ENCODE measurements at places on chromosomes 7 and 10.

- peak; percentile 54 for DNase-seq
These were observed 34.0 kb upstream of the CYTH3 start for GRCh38 chr7:6306471-6306870.

GRCh38 chr7:159210581-159211235, 66.0 kb upstream of the VIPR2 start:
- no peak for DNase-seq

- no peak for DNase-seq
These were observed 414.0 kb upstream of the MKI67 start for GRCh38 chr10:128540128-128540762.

- DNase-seq = no peak
These were observed 3.2 kb downstream of the CYP26A1 start for GRCh38 chr10:93076871-93077270.

- no peak for DNase-seq
These were observed 1213.1 kb downstream of the DNAJB9 start for GRCh38 chr7:109782806-109783205.

DNA sequence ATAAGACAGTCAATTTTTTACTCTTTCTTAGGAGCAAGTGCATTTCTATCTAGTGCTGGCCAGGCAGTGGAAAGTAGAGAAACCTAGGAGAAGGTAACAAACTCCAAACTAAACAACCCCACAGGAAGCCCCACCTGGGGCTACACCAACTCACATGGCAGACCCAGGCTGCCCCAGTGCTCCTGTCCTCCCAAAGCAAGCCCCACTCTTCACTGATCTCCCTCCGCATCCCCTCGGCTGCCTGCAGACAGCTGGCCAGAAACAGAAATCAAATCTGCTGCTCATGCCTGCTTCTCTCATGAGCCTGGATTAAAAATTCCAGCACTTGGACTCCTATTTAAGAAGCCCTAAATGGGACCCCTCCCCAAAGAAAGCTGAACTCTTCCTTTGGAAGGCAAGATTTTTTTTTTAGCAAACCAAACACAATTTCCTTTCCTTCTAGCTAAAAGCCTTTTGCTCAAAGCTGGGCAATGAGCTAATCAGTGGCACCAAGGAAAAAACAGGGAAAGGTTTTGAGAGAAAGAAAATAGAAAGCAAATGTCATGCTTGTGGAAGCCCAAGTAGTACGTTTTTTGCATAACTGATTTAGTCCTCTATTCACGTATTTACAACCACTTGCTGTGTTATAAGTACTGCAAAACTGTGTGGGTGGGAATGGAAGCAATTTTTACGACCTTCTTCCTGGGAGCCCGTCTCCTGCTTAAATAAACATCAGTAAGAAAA, 10.8 kb downstream of the PDE1C start:
- peak; percentile 72 for DNase-seq

- DNase-seq = no peak
These were observed 196.6 kb downstream of the DIP2C start for GRCh38 chr10:492836-493235.

GRCh38 chr7:122764020-122764419, 61.3 kb upstream of the RNF148 start:
- no peak for DNase-seq

GRCh38 chr7:132609222-132609621, 33.0 kb upstream of the PLXNA4 start:
- DNase-seq = peak; percentile 67

DNA sequence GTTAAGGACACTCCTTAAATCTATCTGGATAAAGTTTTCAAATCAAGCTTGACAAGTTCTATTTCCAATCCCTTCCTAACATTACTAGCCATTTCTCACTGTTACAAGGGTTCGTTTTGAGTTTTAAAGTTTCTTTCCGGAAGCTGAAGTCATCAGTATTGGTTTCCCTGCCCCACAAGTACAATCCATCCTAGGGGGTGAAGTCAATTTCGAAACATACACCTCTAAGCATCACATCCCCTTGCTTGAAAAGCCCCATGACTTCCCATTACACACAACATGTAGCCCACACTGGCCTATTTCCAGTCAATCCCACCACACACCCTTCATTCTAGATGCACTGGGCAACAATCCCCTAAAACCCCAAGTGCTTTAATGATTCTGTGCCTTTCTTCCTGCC, 13.0 kb downstream of the DPY19L1 start:
- DNase-seq = no peak

- peak; percentile 58 for DNase-seq
These were observed 41.8 kb downstream of the BLNK start for GRCh38 chr10:96229568-96230030.

DNA sequence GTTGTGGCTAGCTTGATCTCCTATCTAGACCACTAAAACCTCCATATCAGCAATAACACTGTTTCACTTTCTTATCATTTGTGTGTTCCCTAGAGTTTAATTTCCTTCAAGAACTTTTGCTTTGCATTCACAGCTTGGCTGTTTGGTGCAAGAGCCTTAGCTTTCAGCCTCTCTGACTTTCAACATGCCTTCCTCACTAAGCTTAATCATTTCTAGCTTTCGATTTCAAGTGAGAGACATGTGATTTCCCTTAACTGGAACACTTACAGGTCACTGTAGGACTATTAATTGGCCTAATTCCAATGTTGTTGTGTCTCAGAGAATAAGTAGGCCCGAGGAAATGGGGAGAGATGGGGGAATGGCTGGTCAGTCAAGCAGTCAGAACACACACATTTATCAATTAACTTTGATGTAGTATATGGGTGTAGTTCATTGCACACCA, 10.6 kb upstream of the BPGM start:
- DNase-seq = no peak

GRCh38 chr10:124180044-124180745, 86.8 kb upstream of the CHST15 start:
- DNase-seq = no peak

- no peak for DNase-seq
These were observed 117.3 kb downstream of the FAM53B start for GRCh38 chr10:124626759-124627380.

DNA sequence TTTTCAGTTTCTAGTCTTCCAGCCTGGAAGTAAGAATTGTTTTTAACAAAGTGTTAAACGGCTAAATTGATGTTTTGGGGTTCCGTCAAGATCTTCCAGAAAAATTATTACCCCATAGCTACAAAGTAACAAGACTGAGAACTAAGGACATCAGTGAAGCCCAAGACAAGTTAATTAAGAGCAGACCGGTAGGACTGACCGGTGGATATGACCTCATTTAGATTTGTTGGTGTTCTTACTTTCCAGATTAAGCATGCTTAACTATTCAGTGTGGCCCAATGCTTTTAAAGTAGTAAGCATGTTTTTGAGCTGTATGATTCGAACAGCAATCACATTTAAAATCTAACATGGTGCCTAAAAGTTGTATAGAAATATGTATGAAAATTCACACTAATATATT, 73.1 kb upstream of the RPA3 start:
- DNase-seq = no peak

DNA sequence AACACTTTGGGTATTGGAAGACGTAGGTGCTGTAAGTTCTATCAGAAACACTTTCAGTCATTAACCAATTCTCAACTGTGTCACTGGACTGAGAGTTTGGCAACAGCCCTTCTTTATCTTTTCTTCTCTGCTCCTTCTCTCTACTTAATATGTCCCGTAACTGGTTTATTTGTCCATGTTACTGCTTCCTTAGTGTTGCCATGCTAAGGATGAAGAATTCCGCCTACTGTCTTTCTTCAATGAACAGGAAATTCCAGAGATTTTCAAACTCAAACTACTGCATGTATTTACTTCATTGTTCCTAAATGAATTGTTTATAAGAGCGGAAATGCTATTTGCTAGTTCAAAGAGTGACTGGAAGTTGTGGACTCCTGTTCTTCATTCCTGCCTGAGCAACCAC, 143.7 kb downstream of the TAX1BP1 start:
- peak; percentile 39 for DNase-seq

DNA sequence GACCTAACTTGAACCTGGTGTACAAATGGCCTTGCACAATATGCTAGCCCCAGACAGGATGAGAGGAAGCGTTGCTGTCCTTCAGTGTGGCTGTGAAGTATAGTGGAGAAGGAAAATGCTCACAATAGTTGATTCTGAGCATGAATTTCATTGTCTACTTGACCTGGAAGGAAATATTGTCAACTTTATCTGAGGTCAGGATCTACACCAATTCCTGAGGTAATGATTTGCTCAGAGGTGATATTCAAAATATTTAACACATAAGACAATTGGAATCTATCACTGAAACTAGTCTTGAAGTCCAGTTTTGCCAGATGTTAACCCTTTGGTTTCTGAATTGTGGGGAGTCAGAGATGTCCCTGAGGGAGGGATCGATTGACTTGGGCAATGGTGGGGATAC, 20.9 kb upstream of the ICA1 start:
- no peak for DNase-seq

GRCh38 chr7:115775981-115776380, 254.6 kb downstream of the TFEC start:
- no peak for DNase-seq

DNA sequence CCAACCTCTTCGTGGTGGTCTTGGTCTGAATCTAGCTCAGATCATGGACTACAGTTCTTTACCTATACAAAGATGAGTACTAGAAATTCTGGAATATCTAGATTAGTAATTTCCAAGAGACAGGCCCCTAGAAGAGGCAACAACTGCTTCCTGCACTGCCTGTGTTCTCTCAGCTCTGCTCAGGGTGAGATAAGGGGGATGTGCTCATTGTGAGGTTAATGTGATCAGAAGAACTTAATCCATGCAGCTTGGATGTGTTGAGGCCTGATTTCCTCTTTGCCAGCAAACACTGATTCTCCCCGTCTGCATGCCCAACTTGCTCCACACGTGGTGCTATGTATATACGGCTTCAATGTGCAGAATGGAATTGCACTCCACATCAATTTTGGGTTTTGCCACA, 268.0 kb downstream of the PHTF2 start:
- DNase-seq = no peak

DNA sequence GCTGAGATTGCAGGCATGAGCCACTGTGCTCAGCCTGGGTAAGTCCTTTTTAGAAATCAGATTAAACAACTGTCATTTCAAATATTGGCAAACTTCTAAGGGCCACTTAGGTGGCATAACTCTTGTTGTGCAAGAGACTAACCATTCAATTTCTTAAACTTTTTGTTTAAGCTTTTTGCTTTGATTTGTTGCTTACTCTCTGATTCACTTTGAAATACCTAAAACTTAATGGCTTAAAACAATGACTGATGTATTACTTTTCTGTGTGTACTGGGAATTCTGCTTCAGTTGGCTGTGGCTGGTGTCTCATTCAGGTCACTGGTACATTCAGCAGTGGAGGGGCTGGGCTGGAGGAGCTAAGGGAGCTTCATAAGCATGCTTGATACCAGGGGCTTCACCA, 28.9 kb downstream of the ZNF25 start:
- no peak for DNase-seq

DNA sequence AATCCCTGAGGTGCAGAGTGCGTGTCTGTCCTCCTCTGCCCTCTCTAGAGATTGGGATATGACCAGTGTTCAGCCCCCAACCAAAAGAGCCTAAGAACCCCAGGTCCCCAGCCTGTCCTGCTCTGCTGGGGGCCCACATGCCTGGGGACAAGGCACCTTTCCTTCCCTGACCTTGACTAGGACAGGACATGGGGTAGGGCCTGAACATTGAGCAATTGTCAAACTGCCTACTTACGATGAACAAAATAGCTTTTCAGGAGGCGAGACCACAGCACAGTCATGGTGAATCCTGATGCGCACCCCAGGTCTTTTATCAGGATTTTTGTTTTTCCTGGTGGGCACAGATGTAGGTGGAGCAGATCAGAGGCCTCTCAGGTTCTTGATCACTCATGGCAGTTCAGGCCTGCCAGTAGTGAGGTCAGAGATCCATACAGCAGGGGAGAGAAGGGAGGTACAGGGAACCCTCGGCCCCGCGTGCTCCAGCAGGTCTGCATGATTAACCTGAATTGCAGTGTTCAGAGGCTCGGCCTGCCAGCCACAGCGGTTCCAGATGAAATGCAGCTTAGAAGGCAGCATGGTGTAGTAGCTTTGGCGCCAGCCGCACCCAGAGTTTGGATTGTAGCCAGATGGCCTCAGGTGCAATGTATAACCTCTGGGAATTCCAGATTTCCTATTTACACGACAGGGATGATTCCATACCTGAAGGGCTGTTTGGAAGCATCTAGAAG, 191.3 kb downstream of the CUX1 start:
- DNase-seq = no peak

- DNase-seq = no peak
These were observed 2.9 kb downstream of the NFKB2 start for GRCh38 chr10:102398172-102399020.

GRCh38 chr7:36986948-36987724, 262.8 kb upstream of the AOAH start:
- DNase-seq = peak; percentile 46

DNA sequence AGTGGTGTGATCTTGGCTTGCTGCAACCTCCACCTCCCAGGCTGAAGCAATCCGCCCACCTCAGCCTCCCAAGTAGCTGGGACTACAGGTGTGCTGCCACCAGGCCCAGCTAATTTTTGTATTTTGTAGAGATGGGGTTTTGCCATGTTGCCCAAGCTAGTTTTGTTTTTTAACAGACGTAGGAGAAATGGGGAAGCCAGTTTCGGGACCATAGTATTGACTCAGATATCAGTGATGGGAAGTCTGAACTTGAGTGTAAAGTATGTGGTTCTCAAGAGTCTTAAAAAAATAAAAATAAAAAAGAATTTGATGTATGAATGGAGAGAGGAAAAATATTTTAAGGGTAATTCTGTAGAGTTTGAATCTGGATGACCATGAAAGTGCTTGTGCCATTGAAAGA, 34.2 kb downstream of the SP4 start:
- no peak for DNase-seq

GRCh38 chr10:44166441-44166840, 218.5 kb downstream of the CXCL12 start:
- no peak for DNase-seq

DNA sequence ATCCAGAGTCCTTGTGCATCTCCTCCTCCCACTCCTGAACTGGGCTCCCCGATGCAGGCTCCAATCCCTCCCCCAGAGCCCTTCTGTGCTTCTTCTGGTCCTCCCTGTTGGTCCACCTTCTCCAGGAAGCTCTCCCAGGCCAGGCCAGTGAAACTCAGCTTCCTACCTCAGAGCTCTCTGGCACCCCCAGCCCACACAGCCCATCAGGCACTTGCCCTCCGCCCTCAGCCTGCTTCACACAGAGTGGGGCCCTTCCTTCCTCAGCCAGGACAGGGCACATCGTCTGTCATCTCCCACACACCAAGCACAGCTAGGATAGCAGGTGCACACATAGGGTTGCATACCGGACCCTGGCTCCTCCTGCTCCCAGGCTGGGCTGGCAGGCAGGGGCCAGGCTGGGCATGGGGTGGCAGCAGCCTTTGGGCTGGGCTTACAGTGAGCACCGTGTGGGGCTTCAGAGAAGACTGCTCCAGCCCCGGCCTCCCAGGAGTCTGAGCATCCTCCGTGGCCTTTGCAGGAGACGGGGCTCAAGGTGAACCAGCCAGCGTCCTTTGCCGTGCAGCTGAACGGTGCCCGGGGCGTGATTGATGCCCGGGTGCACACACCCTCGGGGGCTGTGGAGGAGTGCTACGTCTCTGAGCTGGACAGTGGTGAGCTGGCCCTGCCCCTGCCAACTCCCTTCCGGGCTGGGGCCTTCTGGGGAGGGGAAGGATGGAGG, 6.5 kb upstream of the ATP6V1F start:
- DNase-seq = no peak

- no peak for DNase-seq
These were observed 47.2 kb downstream of the MYL10 start for GRCh38 chr7:101581891-101582290.
